ENCODE measurements at places on chromosomes 6 and 20.

DNA sequence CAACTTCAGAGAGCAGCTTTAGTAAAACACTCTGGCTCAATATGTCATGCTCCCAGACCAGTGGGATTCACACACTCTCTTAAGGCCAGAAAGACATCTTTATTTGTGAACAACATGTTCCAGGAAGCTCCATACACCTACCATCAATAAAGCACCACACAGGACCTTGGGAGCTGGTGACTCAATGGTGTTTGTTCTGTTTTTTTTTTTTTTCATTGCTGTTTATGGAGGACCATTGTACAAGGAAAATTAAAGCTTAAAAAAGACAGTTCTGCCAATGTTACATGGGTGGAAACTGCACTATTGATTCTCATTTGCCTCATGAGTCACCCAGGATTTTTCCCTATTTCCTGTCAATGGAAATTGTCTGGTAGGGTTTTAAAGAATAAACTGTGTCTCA is 36.3 kb upstream of the TENT5A start:
- no peak for DNase-seq

- no peak for DNase-seq
Observed at GRCh38 chr6:169046021-169046420, 207.6 kb downstream of the THBS2 start.

GRCh38 chr6:100134703-100135102 is 140.7 kb upstream of the MCHR2 start:
- no peak for DNase-seq

DNA sequence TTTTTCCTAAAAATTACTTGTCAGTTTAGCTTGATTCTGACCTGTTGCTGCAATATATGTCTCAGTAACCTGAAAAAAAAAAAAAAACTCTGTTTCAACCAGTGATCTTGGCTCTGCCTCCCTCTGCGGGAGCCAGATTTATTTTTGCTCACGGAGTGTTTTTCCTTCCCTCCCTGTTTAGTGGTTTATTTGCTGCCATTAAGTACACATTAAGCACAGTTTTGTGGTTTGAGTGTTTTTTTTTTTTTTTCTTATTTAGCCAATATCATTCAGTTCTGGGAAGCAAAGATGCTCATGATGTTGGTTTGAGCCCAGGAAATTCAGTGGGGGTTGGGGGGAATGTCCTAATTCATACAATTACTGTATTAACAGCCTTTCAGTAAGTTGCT is 110.1 kb upstream of the GPR6 start:
- no peak for DNase-seq

DNA sequence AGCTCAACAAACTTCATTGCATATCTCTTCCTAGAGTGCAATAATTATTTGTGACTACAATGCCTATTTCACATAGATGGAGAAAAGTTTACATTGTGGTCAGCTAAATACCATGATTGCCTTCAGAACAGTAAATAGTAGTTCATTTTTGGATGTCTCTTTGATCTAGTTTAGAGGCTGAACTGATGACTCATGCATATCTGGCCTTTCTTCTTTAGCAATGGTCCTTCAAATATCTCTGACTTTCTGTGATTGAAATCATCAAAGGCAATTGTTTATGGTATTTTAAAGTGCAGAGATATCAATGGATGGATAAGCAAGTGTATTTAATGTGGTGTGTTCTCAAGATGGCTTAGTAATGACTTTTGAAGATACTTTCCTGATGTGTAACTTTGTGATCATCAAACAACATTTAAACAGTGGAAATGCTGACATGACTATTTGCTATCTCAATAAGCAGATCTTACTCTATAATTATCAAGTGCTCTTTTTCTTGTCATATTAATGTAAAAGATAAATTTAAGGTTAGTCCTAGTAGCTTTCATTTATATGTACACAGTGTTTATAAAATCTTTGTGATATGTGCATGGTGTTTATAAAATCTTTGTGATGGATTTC is 523.7 kb upstream of the SLC35B3 start:
- DNase-seq: no peak

- DNase-seq: no peak
Observed at GRCh38 chr6:88662653-88663174, 300.7 kb downstream of the RNGTT start.

- DNase-seq: no peak
Observed at GRCh38 chr6:142855893-142856623, 88.9 kb downstream of the HIVEP2 start.

GRCh38 chr6:41790045-41790444 is 2.6 kb downstream of the TOMM6 start:
- no peak for DNase-seq

DNA sequence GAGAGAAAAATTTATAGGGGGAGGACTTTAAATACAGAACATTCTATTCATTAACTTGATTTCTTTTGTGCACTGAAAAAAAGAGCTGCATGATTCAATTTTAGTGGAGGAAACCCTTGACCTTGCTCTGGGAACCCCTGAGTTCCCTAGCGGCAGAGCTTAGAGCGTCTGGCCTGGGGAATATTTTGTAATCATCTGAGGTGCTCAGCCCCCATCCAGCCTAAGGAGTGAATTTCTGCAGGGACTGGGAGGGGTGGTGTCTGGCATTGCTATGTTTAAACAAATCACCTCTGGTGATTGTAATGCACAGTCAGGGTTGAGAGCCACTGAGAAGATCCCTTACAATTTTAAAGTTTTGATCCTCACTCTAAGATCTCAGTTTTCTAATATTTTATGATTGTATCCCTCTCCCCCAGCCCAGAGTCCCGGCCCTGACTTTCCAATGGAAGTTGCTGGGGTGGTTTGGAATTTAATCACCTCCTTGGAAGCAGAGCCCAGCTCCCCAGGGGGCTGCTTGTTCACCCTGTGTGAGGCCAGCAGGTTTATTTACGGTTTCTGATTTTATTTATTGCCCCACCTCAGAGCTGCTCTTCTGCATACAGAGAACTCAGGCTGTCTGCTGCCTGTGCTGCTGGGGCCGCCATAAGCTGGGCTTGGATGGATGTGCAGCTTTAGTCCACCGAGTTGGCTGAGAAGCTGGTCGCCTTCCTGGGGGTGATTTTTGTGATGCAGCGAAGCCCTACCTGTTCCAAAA is 263.1 kb downstream of the LRFN2 start:
- DNase-seq: no peak

DNA sequence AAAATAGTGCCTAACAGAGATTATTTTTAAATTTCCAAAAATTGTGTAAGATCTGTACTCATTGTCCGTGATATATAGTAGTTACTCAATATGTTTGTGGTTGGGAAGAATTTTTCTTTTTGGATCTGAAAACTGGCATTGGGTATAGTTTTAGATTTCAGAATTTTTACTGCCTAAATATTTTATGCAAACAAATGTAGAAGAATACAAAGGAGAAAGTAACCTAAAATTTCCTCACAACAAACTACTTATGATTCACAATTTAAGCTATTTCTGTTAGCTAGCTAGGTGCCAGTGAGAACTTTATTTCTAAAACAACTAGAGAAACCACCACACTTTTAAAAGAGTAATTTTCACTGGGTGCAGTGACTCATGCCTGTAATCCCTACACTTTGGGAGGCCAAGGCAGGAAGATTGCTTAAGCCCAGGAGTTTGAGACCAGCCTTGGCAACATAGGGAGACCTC is 38.8 kb downstream of the SESN1 start:
- no peak for DNase-seq

DNA sequence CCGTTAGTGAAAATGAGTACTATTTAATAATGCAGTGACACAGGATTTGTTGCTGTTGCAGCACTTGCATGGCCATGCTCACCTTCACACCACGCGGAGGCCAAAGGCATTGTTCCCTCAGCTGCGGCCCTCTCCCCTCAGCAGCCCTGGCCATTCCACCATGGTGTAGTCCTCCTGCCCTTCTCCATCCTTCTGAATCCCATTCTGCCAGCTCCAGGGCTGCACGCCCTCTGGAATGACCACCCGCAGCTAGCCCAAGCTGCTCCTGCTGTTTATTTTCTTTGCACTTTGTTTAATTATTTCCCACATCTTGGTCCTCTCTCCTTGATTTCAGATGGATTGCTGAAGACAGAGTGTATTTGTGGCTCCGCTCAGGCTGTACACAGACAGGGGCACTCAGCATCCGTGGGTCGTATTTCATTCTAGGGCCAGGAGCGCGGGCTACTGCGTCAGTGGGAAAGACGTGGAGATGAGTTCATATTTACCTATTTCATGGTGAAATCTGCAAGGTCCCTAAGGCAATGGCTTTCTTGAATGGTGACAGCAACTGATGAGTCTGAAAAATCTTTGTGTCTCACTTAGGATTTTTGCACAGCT is 81.4 kb upstream of the DUSP22 start:
- DNase-seq: no peak

GRCh38 chr6:166556336-166556735 is 30.1 kb downstream of the RAMACL start:
- DNase-seq: no peak

- no peak for DNase-seq
Observed at GRCh38 chr6:168603234-168603633, 162.2 kb downstream of the SMOC2 start.

- DNase-seq: no peak
Observed at GRCh38 chr6:83086751-83087150, 19.3 kb downstream of the DOP1A start.

GRCh38 chr20:47929368-47930115 is 144.3 kb upstream of the SULF2 start:
- no peak for DNase-seq

DNA sequence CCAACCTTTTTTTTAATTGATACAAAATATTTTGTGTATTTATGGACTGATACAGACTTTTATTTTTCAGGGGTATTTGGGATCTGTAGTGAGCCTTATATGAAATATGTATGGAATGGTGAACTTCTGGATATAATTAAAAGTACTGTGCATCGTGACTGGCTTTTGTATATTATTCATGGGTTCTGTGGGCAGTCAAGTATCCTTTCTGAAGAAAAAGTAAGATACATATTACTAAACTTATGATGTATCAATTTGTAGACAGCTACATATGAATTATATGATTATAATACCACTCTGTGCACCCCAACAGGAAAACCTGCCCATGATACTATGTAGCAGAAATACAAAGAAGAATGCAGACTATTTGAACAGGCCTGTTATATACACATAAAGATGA is 47.2 kb downstream of the FIG4 start:
- no peak for DNase-seq

DNA sequence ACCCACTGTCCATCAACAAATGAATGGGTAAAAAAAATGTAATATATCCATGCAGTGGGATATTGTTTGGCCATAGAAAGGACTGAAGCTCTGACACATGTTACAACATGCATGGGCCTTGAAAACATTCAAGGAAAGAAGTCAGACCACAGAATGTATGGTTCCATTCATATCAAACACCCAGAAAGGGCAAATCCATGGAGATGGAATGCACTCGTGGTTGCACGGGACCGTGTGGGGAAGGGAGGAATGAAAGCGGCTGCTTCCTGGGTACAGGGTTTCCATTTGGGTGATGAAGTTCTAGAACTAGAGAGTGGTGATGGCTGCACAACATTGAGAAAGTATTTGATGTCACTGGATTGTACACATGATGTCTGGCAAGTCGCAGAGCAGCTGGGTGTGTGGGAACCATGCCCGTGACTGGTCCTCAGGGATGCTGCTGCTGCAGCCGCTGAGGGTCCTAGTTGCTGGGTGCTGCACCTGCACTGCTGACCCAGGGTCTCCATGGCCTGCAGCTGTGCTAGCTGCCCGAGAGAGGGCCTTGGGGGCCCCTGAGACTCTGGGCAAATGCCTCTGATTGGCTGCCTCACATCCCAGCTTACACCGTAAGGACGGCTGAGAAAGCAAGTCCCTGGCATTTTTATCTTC is 220.3 kb downstream of the NRN1 start:
- DNase-seq: no peak

- no peak for DNase-seq
Observed at GRCh38 chr20:51058017-51058416, 35.1 kb upstream of the KCNG1 start.

- DNase-seq: no peak
Observed at GRCh38 chr6:30328397-30328796, 1.7 kb downstream of the TRIM39 start.

DNA sequence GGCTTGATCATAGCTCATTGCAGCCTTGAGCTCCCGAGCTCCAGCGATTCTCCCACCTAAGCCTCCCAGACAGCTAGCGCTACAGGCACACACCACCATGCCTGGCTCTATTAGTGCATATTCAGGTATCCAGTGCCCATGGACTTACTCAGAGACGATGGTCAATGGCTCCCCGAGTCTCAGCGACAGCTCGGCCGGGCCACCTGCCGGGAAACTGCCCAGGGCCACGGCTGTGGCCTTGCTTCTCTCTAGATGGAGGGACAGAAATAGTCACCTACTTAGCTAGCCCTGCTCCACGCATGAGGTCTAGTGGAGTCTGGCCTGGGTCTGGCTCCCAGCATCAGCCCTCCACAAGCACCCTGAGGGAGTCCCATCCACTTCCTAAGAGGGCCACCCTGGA is 11.7 kb downstream of the SLA2 start:
- no peak for DNase-seq

GRCh38 chr20:34397096-34397495 is 34.0 kb downstream of the ITCH start:
- no peak for DNase-seq

GRCh38 chr6:82353848-82354247 is 9.8 kb upstream of the TPBG start:
- no peak for DNase-seq

DNA sequence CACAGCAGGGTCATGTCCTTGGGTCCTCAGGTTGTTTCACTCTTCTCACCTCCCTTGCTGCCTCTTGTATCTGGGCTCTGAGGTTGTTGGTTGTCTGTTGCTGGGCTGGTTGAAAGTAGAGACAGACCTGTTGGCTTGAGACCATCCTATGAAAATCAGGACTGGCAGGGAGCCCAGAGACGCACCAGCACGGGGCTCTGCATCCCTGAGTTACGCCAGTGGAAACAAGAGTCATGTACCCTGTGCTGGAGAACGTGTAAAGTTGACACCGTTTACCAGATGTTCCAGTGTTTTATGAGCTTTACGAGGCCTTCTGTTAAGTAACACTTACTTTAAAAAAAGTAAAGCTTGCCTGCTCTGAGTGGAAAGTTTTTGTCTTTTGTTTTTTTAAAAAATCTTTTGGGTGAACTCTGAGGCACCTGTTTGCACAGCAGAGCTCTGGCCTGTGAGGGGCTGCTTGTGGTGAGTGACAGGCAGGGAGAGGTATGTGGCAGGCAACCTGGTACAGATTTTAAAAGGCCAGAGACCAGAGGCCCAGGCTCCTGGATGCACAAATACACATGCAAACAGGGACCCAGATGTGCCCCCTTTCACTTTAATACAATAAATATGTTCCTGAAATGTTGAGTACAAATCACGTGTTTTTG is 260.0 kb upstream of the SUPT3H start:
- no peak for DNase-seq

- DNase-seq: no peak
Observed at GRCh38 chr6:37109714-37110499, 60.0 kb upstream of the PIM1 start.

DNA sequence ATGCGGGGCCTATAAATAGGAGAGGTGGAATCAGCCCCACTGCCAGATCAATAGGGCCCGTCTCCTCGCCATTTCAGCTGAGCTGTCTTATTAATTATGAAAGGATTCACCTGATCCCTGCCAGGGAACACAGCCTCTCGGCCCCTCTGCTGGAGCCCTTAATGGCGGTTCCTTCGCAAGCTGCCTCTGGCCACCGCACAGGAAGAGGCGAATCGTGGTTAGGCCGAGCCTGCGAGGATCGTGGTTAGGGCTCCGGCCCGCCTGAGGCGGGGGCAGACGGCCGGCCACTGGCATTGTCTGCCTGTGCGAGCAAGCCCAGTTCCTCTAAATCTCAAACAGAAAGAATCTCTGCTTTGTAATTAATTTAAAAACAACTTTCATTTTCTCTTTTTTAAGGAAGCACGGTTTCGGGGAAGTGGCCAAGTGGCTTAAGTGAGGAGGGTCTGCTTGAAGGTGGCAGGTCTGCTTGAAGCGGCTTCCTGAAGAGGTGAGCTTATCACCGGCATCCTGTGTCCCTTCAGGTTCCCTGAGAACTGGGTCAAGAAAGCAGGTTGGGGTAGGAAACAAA is 9.2 kb downstream of the NRN1 start:
- DNase-seq: no peak
